ENCODE measurements at places on chromosomes 2 and 18.

- no peak for DNase-seq
Observed at GRCh38 chr18:21215490-21215889, 26.5 kb upstream of the GREB1L start.

DNA sequence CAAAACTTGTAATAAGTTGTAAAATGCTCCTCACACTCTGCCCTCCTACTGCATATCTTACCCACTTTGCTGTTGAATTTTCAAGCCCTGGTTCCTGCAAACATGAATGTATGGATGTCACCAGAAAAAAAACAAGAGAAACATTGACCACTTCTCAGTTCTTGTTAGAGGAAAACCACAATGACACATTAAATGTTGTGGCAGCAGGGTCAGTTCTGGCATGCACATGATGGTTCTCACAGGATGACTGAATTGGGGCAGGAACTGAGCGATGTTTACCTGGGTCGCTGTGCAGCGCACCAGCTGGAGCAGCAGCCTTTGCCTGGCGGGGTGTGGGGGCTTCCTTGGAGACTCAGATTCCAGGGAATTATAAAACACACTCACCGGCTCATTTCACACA lies 14.0 kb upstream of the PRKCE start:
- DNase-seq: no peak

GRCh38 chr18:47287911-47288585 lies 36.6 kb upstream of the SKOR2 start:
- DNase-seq: no peak

- DNase-seq: no peak
Observed at GRCh38 chr2:104318001-104318665, 535.8 kb upstream of the POU3F3 start.

GRCh38 chr2:57615855-57616556 lies 430.6 kb upstream of the VRK2 start:
- no peak for DNase-seq

- DNase-seq: no peak
Observed at GRCh38 chr18:48428475-48429177, 19.4 kb upstream of the ZBTB7C start.
